H9 (cell line): ENCODE measurements at places on chromosomes 11 and 22. TPM values are rescaled to one million over a fixed set of nuclear protein-coding genes. Genes with fewer than 3 reads are reported as not detected.

The NXPE1 gene
- not detected in 2 replicates for total RNA-seq

The APOL5 gene
- not detected in 2 replicates for total RNA-seq

The CTSD gene
- total RNA-seq, result 158 and 161 TPM in 2 replicates

The ELFN2 gene
- total RNA-seq, result 0.64 and 0.70 TPM in 2 replicates

DNA sequence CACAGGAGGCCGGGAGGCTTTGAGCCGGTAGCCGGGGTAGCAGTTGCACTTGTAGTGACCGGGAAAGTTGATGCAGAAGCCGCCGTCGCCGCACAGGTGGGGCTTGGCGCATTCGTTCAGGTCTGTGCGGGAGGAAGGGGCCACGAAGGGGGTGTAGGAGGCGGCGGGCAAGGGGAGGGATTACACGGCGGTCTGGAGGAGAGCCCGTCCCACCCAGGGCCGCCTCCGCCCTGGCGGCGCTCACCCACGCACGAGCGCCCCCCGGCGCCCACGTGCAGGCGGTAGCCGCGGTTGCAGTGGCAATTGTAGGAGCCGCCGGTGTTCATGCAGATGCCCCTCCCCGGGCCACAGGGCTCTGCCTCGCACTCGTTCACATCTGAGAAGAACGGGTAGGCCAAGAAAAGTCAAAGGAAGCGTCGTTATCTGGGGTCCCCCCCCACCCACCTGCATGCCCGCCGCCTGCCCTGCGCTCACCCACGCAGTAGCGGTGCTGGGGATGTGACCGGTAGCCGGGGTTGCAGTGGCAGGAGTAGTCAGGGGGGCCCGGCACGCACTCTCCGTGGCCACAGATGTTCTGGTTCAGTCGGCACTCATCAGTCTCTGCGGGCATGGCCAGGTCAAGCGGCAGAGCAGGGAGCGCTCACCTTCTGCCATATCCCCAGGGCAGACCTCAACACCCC is 10.6 kb downstream of the LTBP3 start:
- H3K27ac ChIP-seq, result no peak overlapping the region
- H3K4me1 ChIP-seq, result peaks cover under 1% of the 10 kb centered on the region; the same call in 1 of the 2 replicates
- no peak for DNase-seq
- peaks cover 4% of the 10 kb centered on the region; the same call in 1 of the 2 replicates for H3K27me3 ChIP-seq

DNA sequence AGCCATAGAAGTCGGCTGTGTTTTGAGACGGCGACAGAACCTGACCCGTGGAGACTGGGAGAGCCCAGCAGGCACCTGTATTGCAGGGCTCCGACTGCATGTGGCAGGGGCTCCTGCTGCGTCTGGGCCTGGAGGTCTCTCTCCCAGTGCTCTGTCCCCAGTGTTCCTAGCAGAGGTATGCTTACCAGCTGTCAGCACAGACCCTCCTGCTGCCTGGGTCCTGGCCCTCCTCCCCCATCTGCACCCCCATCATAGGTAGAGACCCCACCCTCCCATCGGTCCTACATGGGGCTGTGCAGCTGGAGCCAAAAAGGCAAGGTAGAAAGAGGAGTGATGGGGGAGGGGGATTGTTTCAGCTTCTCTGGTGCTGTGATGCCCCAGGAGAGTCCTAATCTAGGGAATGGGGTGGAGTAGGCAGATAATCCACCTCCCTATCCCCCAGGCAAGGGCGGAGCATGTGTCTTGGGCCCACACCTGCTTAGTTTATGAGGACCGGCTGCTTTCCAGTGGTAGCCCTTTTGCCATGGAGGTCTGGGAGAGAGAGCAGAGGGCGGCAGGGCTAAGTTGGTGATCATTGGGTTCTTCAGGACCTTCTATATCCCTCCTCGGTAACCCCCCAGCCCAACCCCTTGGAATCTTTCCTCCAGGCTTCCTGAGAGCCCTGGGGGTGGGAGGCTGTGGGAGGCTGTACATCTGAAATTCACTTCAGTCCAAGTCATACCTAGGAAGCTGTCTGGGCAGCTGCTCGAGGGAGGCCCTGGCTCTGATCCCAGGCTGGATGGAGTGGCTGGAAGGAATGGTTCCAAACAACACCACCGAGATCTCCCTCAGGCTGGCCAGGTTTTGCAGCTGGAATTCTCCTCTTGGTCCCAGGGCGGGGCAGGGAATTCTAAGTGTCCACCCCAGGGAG is 5.3 kb downstream of the SLC7A4 start:
- DNase-seq, result no peak
- no peaks in the 10 kb centered on the region; the same call in 1 of the 2 replicates for H3K27me3 ChIP-seq
- no peaks in the 10 kb centered on the region; the same call in 1 of the 2 replicates for H3K4me1 ChIP-seq
- no peak overlapping the region for H3K27ac ChIP-seq
- no peak overlapping the region for H3K4me3 ChIP-seq
- H3K36me3 ChIP-seq, result no peaks in the 10 kb centered on the region

GRCh38 chr22:30114361-30114760 is 34.1 kb downstream of the HORMAD2 start:
- DNase-seq, result no peak
- no peak overlapping the region for H3K27ac ChIP-seq
- H3K4me3 ChIP-seq, result no peak overlapping the region
- H3K4me1 ChIP-seq, result no peaks in the 10 kb centered on the region

DNA sequence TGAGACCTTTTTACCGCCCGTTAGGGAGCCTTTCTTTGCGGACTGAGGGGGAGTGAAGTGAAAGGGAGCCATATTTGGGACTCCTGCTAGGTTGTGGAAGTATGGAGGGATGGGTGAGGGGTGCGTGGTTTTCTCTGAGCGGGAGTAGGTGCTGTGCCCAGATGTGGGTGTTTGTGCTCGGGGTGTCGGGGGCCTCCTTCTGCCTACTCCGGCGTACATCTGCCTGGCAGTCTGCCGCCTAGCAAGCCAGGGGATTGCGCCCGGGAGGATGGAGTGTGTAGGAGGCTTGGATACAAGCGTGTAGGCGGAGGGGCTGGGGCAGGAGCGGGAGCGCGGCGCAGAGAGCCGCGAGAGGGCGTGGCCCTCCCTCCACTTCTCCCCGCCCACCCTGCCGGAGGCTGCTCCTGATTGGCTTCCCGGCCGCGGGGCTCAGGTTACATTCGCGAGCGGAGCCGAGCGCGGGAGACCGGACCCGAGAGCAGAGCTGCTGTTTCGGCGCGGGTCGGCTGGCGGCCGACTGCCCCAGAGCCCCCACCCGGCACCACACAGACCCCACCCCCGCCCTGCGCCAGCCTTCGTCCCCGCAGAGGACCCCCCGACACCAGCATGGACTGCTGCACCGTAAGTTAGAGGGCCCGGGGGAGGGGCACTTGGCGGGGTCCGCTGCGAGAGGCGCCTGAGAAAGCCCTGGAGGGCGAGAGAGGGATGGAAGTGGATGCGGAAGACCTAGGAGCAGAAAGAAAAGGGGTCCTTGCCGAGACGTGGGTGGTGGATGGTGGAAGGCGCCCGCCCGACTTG is at the start of gene NRGN:
NRGN (plus strand) TSS at position 464 of the 798 bp plus-strand sequence; CDS start at position 607, 143 bp downstream.
- no peaks in the 10 kb centered on the region for H3K4me1 ChIP-seq
- H3K4me3 ChIP-seq, result peak within 1 kb of the TSS; percentile 80
- DNase-seq, result peak; percentile 94
- H3K36me3 ChIP-seq, result no peaks in the 10 kb centered on the region
